ENCODE measurements at places on chromosomes 1 and 21. TPM values are rescaled to one million over a fixed set of nuclear protein-coding genes. Genes with fewer than 3 reads are reported as not detected.

RHCE gene
- polyA plus RNA-seq, result 0.21 TPM

S100A8 gene
- polyA plus RNA-seq, result 8.3 TPM

KRTAP7-1 gene
- polyA plus RNA-seq, result not detected

VHLL gene
- not detected for polyA plus RNA-seq

SYNC gene
- 10.6 TPM for polyA plus RNA-seq

GABPA gene
- 22.5 TPM for polyA plus RNA-seq

BARHL2 gene
- polyA plus RNA-seq, result not detected

TMPRSS15 gene
- 0.38 TPM for polyA plus RNA-seq

S100A2 gene
- 0.88 TPM for polyA plus RNA-seq

PI4KB gene
- 65.1 TPM for polyA plus RNA-seq

THEM5 gene
- not detected for polyA plus RNA-seq

LHX4 gene
- polyA plus RNA-seq, result 0.10 TPM

LIN28A gene
- polyA plus RNA-seq, result not detected

PLA2G2C gene
- 0.02 TPM for polyA plus RNA-seq

C1orf116 gene
- 0.07 TPM for polyA plus RNA-seq

SHISA4 gene
- 29.9 TPM for polyA plus RNA-seq

CR1L gene
- not detected for polyA plus RNA-seq

CASZ1 gene
- 2.8 TPM for polyA plus RNA-seq

SPRR2B gene
- polyA plus RNA-seq, result 3.2 TPM

LMX1A gene
- 0.15 TPM for polyA plus RNA-seq

DDAH1 gene
- polyA plus RNA-seq, result 27.6 TPM

PPM1J gene
- polyA plus RNA-seq, result 0.78 TPM

C1QB gene
- 85.4 TPM for polyA plus RNA-seq

KCNK1 gene
- polyA plus RNA-seq, result 4.9 TPM

SIM2 gene
- 0.01 TPM for polyA plus RNA-seq

DCST1 gene
- 0.06 TPM for polyA plus RNA-seq

GRHL3 gene
- polyA plus RNA-seq, result not detected

MYOG gene
- not detected for polyA plus RNA-seq

RGSL1 gene
- not detected for polyA plus RNA-seq

S100B gene
- 8.5 TPM for polyA plus RNA-seq

PIGR gene
- polyA plus RNA-seq, result 0.07 TPM

RBP7 gene
- polyA plus RNA-seq, result 28.8 TPM

ALG14 gene
- polyA plus RNA-seq, result 16.3 TPM

IVNS1ABP gene
- polyA plus RNA-seq, result 57.3 TPM

CATSPERE gene
- 0.87 TPM for polyA plus RNA-seq

KRTAP19-3 gene
- polyA plus RNA-seq, result not detected

AMY1B gene
- not detected for polyA plus RNA-seq

C8B gene
- not detected for polyA plus RNA-seq

CYYR1 gene
- 16.0 TPM for polyA plus RNA-seq

USP25 gene
- polyA plus RNA-seq, result 19.8 TPM

ADAMTSL4 gene
- polyA plus RNA-seq, result 12.1 TPM

CELA3A gene
- polyA plus RNA-seq, result not detected

SH2D1B gene
- polyA plus RNA-seq, result 0.40 TPM

ZFYVE9 gene
- 12.9 TPM for polyA plus RNA-seq

APCS gene
- polyA plus RNA-seq, result not detected

SMPDL3B gene
- 0.32 TPM for polyA plus RNA-seq

SLC30A10 gene
- 0.75 TPM for polyA plus RNA-seq

PLPPR5 gene
- polyA plus RNA-seq, result not detected

L1TD1 gene
- 0.52 TPM for polyA plus RNA-seq

MMP23B gene
- polyA plus RNA-seq, result 0.88 TPM

GPA33 gene
- 0.06 TPM for polyA plus RNA-seq

FCAMR gene
- polyA plus RNA-seq, result not detected

KRTAP21-1 gene
- polyA plus RNA-seq, result not detected

IGSF5 gene
- 0.16 TPM for polyA plus RNA-seq

OLIG2 gene
- polyA plus RNA-seq, result not detected
